ENCODE measurements at places on chromosomes 5 and 9.

- peak; percentile 64 for DNase-seq
Measured at GRCh38 chr5:142886211-142886610, 116.0 kb downstream of the ARHGAP26 start.

- no peak for DNase-seq
Measured at GRCh38 chr5:81808106-81808505, 57.2 kb upstream of the SSBP2 start.

DNA sequence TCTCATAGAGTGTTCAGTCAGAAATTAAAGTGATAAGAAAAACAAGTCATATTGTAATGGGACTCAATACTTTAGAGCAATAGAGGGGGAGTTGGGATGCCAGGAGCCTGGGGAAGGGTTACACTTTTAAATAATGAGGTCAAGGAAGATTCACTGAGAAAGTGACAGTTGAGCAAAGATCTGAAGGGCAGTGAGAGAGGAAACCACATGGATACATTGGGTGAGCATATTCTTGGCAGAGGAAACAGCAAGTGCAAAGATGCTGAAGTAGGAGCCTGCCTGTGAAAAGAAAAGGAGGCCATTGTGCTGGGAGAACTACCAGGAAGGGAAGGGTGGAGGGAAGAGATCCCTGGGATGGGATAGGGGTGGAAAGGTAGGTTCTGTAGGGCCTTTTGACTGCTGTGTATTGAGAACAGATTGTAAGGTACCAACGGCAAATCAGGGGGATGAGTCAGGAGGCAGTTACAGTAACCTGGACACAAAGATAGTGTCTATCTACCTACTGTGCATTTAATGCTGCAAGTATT, 79.4 kb downstream of the PAM start:
- no peak for DNase-seq

- DNase-seq: no peak
Measured at GRCh38 chr5:136128481-136128880, 4.2 kb upstream of the SMAD5 start.

GRCh38 chr5:80931411-80931810, 28.8 kb upstream of the RASGRF2 start:
- no peak for DNase-seq

Measured in fibroblast of lung (primary cell).